Right lung (tissue), 10 donors: ENCODE measurements at places on chromosomes 1 and 21. TPM values are rescaled to one million over a fixed set of nuclear protein-coding genes. Genes with fewer than 3 reads are reported as not detected.
A peak's percentile ranks its signal among the peaks of the same experiment; 100 is the strongest.

DNA sequence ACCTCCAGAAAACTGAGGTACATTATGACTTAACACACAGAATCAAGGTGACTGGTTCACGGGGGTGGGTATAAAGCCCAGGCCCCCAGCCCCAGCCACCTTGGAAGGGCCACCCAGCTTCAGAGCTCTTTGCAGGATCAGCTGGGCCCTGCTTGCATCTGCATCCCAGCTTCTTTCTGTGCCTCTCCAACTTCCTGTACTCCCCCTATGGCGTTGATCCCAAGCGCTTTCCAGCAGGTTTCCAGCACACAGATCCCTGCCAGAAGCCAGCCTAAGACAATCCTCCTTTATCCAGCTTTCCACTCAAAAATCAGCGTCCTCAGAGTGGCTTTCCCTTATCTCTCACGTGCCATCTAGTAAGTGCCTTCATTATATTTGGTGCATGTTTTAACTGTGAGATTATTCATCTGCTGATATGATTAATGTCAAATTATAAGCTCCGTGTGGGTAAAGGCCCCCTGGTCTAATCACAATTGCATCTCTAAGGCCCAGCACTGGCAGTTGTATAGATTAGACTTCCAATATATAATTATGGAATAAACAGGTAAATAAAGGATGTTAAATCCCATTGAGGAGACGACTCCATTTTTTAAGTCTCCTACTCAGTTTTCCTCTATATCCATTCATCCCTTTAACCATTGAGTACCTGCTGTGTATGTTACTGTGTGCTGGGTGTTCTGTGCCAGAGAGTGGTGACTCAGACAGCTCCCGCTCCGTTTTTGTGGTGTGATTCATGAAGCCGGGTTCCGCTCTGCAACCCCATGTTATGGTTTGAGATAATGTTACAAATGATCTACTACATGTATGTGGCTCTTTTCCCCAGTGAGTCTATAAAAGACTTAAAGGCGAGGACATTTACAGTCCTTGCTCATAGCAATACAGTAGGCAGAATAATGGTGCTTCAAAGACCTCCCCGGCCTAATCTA, 387.6 kb downstream of the PCP4 start:
- DNase-seq: no peak

- no peak for DNase-seq
These were observed 575.8 kb upstream of the B3GALT2 start for GRCh38 chr1:193762236-193762635.

DNA sequence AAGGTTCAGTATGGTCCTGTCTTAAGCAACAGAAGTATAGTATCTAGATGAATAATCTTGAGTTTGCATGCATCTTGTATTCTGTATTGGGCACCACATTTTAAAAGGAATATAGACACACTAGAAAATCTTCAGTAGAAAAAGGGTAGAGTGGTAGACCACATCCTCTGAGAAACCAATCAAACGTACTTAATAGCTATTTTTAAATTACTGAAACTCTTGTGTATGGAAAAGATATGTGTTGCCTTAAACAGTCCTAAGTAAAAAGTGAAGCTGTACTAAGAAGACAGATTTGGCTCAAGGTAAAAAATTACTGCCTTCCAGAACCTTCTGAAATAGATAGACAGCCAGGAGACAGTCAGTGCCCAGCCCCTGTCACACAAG, 3.1 kb downstream of the CTXND2 start:
- DNase-seq: no peak

- DNase-seq: peak; percentile 7
These were observed 43.2 kb upstream of the PBX1 start for GRCh38 chr1:164515711-164516331.

GRCh38 chr1:109579491-109579890, 31.1 kb downstream of the GNAI3 start:
- DNase-seq: peak; percentile 20

- DNase-seq: no peak
These were observed 11.9 kb downstream of the STX6 start for GRCh38 chr1:181010789-181011188.

- DNase-seq: no peak
These were observed 46.3 kb upstream of the TARBP1 start for GRCh38 chr1:234525099-234525799.

- DNase-seq: no peak
These were observed 17.0 kb downstream of the C1orf159 start for GRCh38 chr1:1098681-1099421.

DNA sequence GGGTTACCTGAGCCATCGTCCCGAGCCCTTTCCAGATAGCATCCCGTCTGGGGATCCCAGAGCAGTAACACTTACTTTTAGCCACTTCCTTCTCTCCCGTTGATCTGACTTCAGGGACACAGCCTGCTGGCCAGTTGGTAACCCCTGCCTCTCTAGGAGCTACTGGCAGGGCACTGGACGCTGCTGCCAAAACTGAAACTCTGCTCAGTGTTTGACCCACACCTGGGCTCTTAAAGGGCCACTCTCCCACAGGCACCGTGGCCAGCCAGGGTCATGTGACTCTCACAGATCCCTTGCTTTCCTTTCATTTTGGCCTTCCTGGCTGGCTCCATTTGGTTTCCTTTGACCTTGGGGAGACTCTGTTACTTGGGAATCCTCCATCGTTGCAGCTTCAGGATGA, at the start of gene PIGR:
Gene PIGR, minus strand, starts transcription at position 206 of the 400 bp plus-strand sequence. CDS start 5,935 bp downstream, outside the sequence.
- no peak for DNase-seq

GRCh38 chr1:157144509-157144908, 6.3 kb upstream of the ETV3 start:
- no peak for DNase-seq

- no peak for DNase-seq
These were observed 9.4 kb downstream of the PRDM16 start for GRCh38 chr1:3078430-3078861.

- no peak for DNase-seq
These were observed 771 bp downstream of the RABGAP1L start for GRCh38 chr1:174160109-174160473.

GRCh38 chr1:87180682-87181081, 148.0 kb upstream of the LMO4 start:
- DNase-seq: peak; percentile 43

DNA sequence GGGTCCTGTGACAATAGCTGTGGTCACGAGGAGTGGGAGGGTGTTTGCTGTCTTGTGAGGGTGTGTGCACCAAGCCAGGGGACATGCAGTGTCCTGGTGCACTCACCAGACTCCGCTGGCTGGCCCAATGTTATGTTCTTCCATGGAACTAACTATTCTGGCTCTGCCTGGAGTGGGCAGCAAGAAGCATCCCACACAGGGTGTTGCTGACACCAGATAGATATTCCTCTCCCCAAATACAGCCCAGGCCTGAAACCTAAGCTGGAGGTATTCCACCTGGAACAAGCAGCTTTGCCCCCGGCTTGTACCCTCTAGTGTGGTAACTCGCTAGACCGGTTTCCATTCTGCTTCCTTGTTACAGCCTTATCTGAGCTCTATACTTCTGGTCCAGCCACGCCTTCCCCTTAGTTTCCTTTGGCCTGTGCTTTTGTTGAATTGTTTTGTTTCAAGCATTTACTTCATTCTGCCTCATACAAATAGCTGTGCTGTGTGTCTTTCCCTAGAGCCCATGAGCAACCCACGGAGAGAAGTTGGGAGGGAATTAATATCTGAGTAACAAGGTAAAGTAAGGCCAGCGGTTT, 14.7 kb upstream of the LY9 start:
- peak; percentile 66 for DNase-seq

GRCh38 chr1:168312718-168313604, 32.3 kb downstream of the TBX19 start:
- DNase-seq: no peak

GRCh38 chr1:24572301-24572700, 16.4 kb downstream of the NCMAP start:
- no peak for DNase-seq

DNA sequence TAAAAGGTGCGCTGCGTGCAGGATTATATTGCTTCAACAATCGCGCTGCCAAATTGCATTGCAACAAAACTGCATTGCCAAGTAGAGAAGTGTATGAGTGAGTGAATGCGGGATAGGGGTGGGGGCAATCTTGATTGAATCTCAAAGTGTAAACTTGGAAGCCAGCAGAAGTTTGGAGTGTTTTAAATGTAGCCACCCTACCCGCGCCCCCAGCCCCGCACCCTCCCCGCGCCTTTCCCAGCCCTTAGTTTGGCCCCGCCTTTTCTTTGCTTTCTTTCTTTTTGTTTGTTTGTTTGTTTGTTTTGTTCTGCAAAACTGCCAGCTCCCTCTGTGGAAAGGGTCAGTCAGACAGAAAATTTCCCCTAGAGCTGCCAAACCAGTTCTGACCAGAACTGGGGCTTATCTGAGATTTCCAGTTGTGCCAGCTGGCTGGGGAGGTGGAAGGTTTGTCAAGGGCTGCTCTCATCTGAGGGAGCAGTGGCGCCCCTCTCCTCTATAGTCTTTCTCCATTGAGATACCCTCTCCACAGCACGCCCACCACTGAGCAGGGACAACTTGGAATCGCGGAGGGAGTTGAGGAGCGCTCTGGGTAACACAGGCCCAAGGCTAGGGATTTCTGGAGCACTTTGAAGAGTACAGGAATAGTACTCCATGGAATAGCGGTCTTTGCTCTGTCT, 666 bp upstream of the BEND5 start:
- DNase-seq: peak; percentile 55

DNA sequence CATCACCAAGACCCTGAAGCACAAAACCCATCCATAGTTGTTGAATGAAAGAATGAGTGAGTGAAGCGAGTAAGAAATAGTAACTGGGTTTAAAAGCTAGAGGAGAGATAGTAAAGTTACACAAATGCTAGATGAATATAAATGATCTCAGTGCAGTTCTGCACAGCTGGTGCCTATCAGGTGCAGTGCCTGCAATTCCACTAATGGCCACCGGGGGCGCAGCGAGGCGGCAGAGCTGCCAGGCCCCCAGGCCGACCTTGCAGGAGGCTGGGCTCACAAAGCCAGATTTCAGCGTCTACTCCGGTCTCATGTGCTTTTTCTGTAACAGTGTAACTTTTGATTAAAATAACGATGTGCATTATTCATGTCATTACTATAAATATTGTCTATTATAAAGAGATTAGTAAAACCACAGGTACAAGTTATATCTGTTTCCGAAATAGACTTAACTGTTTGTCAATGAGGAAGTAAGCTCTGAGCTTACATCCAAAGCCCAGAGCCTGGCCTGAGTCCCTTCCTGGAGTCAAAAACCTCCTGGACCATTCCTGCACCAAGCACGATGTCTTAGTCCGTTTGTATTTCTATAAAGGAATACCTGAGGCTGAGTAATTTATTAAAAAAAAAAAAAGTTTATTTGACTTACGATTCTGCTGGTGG, 477.6 kb downstream of the NPHP4 start:
- DNase-seq: peak; percentile 51

DNA sequence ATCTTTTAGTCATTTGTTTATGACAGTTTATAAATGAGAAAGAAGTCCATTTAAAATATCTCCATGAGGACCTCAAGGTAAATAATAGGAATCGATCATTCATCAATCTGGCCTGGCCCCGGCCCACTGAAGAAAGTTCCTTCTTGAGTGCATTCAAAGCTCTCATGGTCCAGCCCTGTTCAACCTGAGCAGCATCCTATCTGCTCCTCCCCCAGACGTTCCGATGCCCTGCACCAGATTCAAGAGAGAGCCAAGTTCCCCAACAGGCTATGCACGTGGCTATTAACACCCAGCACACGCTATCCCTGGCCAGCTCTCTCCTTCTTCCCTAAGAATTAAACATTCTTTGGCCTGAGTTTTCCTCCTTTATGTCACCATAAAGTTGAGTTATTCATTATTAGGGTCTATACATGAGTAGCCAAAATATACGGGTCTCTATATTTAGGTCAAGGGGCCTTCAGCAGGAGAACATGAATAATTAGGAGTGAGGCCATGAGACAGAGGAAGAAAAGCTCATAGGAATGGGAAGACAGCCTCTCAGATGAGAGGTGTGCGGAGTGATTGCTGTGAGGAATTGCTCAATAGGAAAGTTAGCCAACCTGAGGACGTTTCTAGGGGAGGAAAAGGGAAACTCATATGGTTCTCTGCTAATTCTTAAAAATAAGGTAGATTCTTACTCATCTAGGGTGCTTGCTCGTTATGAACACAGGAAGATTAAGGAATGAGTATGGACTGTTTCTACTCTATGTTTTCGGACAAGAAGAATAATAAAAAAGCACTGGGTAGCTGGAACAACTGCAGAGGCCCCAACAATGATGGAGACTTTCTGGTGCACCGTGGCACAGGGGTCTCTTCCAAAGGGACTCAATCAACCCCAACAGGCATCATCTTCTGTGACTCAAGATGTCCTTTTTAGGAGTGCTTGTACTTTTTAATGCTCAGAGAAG, 23.6 kb downstream of the RUNX1 start:
- no peak for DNase-seq

- no peak for DNase-seq
These were observed 115.7 kb downstream of the CENPF start for GRCh38 chr1:214718724-214719123.

DNA sequence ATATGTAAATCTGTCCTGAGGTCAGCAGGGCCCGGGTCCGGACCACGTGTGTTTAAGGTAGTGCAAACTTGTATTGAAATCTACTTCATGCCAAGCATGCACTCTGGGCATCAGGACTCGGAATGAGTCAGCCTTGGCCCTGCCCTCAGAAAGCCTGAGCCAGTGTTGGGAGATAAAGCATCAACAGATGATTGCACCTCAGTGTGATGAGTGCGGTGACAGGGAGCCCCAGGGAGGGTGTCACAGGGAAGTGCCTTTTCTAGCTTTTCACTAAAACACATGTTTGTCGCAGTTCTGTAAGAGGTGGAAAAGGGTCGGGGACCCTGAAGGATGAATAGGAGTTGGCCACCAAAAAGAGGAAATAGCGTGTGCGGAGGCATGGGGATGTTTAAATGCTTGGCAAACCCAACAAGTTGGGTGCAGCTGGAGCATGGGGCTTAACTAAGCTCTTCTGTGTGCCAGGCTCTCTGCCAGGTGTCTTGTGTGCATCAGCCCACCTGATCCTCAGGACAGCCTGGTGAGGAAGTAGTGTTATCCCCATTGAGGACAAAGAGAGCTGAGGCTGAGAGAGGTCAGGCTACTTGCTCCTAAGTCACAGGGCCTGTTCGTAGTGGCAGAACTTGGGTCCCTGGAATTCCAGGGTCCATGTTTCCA, 48.2 kb upstream of the EPB41 start:
- DNase-seq: no peak

DNA sequence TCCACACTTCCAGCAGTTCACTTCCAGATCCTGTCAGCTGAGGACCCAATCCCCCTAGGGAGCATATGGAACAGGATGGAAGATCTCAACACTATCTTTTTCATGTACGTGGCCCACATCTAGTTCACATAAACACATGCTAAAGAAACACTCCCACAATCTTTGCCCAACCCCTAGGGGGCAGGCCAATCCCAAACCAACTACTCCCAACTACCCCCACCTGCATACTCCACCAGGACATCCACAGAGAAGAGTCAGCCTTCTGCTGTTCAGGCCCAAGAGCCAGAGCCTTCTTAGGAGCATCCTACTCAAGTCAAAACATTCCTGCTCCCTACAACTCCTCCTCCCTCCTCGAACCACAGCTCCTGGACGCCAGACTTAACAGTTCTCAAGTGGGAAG, 5.6 kb upstream of the SLC5A9 start:
- DNase-seq: no peak

ARMH1 gene
- 5.1 TPM for polyA plus RNA-seq

GBP2 gene
- polyA plus RNA-seq: 3.0 TPM

RHEX gene
- polyA plus RNA-seq: 0.41 TPM

HES3 gene
- not detected for polyA plus RNA-seq

HMGCL gene
- polyA plus RNA-seq: 32.8 TPM

CFAP107 gene
- polyA plus RNA-seq: 1.5 TPM

KMO gene
- polyA plus RNA-seq: 0.29 TPM

CAPN8 gene
- 0.80 TPM for polyA plus RNA-seq

ZMYND12 gene
- polyA plus RNA-seq: 2.1 TPM

PDE9A gene
- polyA plus RNA-seq: 24.8 TPM

PPM1J gene
- polyA plus RNA-seq: 0.41 TPM

ESRRG gene
- polyA plus RNA-seq: 1.4 TPM

FMN2 gene
- 1.7 TPM for polyA plus RNA-seq

C4BPA gene
- polyA plus RNA-seq: 0.88 TPM

OR14K1 gene
- polyA plus RNA-seq: not detected

CCDC185 gene
- 0.12 TPM for polyA plus RNA-seq
